ENCODE measurements at places on chromosomes 3 and 15.

DNA sequence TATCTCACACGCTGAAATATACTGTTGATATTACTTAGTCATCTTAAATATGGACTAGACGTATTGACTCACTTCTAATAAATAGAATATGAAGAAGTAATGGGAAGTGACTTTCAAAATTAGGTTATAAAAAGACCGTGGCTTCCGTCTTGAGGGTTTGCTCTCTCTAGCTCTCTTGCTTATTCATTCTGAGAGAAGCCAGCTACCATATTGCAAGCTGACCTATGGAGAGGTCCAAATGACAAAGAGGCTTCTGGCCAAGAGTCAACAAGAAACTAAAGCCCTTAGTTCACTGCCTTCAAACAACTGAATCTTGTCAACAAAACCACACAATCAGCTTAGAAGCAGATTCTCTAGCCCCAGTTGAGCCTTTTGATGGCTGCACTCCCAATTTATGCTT lies 46.1 kb downstream of the SLC9C1 start:
- DNase-seq, result no peak

DNA sequence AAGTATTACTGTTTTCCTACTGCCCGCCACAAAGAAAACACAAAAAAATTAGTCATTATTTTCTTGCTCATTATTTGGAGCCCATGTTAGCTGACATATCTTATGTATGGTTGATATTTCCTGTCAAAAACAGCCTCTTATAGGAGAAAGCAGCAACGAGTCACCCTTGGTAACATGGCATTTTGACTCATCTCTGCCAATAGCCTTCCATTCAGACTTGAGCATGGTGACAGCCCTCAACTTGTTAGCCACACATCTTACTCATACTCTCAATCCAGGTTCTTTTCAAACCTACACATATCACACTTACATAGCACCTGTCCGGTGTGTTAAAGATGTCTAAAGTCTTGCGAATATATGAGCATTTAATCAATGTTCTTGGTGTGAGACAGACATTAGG lies 109.4 kb upstream of the SAMMSON start:
- no peak for DNase-seq

GRCh38 chr3:134796281-134797056 lies 1.4 kb downstream of the EPHB1 start:
- no peak for DNase-seq

DNA sequence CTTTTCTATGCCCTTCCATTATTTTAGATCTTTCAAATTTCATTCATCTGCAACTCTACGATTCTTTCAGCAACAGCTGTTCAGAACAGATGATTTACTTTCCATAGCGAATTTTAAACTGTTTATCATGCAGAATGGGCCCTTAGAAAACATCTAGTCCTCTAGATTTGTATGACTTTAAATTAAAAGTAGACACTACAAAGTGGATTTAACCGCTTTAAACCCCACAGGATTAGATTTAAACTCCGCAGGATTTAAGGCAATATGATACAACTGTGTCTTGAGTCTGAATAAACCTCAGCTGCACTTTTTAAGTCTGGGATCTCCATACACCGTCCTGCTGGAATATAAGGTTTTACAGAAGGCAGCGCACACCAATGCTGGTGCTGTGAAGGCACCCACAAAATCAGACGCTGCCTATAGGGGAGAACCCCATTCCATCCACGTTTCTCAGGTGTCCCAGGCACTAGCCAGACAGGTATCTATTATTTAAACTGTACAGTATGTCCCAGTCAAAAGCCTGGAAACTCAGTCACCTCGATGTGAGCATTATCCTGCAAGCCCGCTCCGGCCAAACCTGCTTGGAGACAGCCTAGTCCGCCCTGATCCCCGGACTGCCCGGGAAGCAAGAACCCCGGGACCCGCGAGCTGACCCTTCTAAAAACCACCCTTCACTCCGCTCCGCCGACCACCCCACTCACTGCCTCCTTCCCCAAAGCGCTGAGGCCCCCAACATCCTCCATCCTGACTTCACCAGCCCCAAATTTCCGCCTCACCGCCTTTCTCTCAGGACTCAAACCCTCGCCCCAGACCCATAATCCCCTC lies 768 bp downstream of the ANO10 start:
- DNase-seq, result peak; percentile 56

- DNase-seq, result no peak
Measured at GRCh38 chr3:39460677-39461076, 6.8 kb upstream of the MOBP start.

DNA sequence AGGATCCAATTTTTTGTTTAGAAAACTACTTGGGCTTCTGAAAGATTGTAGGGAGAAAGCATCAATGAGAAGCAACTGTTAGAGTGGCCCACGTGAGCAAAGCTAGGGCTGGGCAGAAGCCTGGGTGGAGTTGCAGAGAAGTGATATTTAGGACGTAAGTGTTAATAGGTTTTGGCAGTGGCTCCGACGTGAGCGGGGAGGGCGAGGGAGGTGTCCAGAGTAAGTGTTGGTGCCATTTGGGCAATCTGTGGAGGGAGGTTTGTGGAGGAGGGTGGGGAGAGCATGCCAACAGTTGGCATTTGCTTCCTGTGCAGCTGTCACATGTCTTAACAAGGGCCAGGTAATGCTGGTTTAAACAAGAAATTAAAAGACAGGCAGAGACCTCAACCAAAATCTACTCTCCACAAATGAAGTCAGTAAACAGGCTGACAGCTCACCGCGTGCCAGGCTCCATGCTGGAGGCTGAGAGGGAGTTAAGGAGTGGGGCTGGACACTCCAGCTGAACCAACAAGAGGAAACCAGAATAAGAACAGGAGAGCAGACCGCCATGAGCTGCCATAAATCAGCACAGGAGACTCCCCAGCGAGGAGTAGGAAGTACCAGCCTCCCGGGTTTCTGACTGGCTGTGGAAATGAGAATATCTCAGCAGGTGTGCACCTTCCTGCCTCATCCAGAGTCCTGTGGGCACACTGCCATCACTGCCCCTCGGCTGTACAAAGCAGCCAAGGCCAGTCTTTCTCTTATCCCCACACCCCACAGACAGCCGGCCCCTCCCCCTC lies 232.6 kb downstream of the ABHD5 start:
- peak; percentile 63 for DNase-seq

GRCh38 chr3:125383744-125384143 lies 8.6 kb upstream of the ZNF148 start:
- DNase-seq, result no peak

DNA sequence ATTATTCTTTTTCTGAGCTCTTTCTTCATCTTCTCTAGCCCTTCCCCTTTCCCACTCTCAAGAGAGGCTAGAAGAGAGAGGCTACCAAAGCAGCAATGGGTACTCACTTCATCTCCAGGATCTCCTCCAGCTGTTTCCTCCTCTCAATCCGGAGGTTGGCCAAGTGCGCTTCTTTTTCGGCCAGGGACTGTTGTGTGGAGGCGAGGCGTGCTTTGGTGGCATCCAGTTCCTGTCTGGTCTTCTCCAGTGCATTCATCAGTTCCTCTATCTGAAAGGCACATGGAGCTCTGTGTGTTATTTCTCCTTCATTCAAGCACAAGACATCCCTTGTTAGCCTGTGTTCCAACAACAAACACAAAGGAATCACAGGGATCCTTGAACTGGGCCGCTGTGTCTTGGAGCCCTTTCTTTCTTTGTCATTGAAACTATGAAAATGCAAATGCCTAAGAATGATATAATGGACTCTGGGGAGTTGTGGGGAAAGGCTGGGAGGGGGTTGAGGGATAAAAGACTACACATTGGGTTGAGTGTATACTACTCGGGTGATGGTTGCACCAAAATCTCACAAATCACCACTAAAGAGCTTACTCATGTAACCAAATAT lies 401.3 kb upstream of the WNT5A start:
- DNase-seq, result no peak

- DNase-seq, result no peak
Measured at GRCh38 chr3:107710851-107711250, 188.1 kb downstream of the BBX start.

DNA sequence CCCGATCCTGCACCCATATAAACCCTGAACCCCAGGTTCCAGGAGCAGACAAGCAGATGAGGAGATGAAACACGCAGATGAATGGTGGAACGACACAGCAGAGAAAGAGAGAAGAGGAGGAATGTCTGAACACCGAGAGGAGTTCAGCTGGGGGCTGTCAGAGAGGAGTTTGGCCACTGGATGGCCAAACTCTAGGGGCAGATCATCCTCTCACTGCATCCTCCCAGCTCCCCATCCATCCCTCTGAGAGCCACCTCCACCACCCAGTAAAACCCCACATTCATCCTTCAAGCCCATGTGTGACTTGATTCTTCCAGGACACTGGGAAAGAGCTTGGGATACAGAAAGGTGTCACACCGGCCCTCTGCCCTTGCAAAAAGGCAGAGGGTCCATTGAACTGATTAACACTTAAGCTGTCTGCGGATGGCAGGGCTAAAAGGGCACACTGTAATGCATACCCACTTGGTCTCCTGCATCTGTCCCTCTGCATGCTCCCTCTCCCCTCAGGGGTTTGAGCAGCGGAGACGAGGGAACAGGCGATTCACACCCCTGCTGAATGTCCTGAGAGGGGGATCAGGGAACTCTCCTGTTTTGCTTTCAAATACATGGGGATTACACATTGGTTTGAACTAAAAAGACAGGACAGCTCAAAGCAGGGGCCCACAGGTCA lies 53.8 kb downstream of the TMED3 start:
- no peak for DNase-seq

DNA sequence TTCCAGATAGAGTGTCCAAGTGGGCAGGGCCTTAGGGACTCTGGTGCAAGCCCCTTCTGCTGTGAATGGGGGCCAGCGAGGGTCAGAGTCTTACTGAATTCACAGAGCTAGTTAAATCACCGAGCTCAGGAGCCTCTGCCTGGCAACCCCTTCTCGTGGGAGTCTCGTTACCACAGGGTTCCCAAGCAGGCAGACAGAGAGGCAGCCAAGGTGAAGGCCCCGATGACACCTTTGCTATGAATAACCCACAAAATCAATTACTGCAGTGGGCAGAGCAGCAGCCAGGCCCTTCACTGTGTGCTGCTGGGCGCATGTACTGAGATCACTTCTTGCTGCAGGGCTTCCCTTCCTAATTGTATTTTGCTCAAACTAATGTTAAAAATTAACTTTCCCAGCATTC lies 56.9 kb downstream of the SPSB4 start:
- DNase-seq, result no peak

- no peak for DNase-seq
Measured at GRCh38 chr15:88797663-88798339, 5.4 kb upstream of the ACAN start.

GRCh38 chr3:3552761-3553160 lies 246.5 kb upstream of the LRRN1 start:
- no peak for DNase-seq

DNA sequence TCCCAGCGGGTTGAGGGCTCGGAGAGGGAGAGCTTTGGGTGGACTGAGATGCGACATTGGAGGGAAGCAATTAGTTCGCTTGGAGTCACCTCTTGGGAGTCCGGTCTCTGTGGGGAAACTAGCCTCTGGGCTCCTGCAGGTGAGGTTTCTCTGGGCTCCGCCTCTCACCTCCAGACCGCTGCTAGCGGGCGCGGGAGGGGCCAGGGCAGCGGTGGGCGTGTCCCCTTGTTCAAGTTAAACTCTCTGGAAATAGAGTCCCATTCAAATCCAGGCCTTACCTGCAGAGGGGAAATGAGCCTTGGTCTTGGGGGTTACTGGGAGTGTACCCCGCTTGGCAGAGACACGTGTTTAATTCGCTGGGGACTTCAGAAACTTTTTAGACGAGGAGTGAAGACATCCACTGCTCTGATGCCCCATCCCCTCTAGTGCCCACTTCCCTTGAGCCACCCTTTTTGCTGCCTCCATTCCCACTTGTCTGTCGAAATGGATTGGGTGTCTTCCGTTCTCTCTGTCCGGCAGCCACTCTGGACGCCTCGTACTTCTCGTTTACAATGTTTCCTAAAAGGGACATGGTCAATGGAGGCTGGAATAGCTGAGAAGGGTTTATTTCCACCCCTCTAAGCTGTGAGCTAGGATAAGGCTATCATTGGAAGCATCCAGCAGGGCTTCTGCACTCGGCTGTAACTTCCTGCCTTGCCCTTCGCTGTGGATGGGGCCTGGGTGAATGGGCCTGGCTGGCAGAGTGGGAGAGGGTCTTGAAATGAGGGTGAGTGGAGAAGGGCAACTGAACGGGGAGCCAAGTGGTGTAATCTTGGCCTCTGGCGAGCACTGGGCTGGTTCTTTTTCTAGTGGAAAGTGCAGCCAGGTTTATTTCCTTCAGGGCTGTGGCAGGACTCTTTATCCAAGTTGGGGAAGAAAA lies 1.1 kb downstream of the MITF start:
- DNase-seq, result peak; percentile 59

DNA sequence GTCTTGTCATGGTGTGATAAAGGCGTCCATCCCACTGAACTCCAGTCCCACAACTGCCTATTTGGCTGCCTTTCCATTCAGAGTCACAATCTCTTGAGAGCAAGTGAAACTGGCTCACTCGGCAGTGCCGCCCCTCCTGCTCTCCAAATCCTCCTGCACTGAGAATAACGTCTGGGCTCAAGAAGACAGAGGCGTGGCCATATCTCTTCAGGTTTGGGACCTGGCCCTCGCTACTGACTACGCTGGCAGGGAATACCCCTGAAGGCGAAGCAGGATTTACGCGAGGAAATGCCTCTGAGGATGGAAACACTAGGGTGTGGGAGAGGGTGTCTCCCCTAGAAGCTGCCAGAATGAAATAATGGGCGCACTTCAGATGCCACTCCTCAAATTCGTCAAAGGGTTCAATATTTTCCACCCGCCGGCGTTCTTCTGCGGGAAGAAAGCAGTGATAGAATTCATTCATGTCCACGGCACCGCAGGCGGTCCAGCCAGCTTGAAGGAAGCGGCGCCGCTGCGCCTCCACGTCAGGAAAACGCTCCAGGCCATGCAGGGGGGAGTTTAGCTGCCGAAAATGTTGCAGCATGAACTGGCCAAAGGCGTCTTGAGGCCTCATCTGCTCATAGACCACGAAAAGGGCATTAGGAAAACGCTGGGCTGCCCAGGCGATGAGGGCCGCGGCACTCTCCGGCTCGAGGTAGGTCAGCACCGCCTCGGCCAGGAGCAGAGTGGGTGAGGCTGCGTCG lies 985 bp downstream of the LCMT2 start:
- DNase-seq, result peak; percentile 48

- peak; percentile 85 for DNase-seq
Measured at GRCh38 chr3:128095222-128095703, 28.3 kb downstream of the RUVBL1 start.

GRCh38 chr3:4231041-4231440 lies 72.1 kb upstream of the SETMAR start:
- no peak for DNase-seq

GRCh38 chr15:62426387-62426956 lies 261.4 kb upstream of the C2CD4B start:
- no peak for DNase-seq

DNA sequence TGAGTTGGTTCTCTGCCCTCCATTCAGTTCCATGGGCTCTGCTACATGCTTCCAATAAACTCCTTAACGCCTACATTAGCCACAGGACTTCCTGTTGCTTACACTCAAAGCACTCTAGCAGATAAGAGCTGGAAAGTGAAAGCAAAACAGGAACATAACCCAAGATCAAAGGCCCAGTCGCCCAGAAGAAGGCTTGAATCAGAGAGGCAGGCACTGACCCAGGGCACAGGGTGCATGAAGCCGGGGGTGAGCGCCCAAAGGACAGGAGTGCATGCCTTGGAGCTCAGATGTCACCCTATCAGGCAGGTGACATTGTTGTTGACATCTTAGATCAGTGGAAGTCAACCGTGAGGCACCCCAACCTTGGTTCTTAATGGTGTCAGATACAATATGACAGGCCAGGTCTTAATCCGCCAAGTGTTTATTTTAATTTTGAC lies 235.1 kb downstream of the UACA start:
- no peak for DNase-seq

GRCh38 chr3:156010829-156011228 lies 109.5 kb upstream of the KCNAB1 start:
- DNase-seq, result peak; percentile 26

- no peak for DNase-seq
Measured at GRCh38 chr15:57436961-57437360, 60.7 kb downstream of the CGNL1 start.

- DNase-seq, result no peak
Measured at GRCh38 chr3:148211725-148212124, 486.0 kb upstream of the AGTR1 start.

All from cerebellar cortex (tissue), 1 donor.